GM23338 (cell line): ENCODE measurements at places on chromosomes 16 and 17.

DNA sequence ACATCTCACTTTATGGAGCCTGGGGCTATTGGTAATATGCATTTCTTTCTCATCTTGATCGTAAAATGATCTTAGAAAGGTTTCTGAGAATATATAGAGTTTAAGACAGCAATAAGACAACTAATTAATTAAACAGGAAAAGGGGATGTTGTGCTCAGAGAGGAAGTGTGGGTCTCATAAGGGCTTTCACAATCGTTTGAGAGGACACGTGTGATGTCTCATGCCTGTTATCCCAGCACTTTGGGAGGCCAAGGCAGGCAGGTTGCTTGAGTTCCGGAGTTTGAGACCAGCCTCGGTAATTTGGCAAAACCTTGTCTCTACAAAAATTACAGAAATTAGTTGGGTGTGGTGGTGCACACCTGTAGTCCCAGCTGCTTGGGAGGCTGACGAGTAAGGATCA, 295.6 kb downstream of the WWOX start:
- DNase-seq = no peak

DNA sequence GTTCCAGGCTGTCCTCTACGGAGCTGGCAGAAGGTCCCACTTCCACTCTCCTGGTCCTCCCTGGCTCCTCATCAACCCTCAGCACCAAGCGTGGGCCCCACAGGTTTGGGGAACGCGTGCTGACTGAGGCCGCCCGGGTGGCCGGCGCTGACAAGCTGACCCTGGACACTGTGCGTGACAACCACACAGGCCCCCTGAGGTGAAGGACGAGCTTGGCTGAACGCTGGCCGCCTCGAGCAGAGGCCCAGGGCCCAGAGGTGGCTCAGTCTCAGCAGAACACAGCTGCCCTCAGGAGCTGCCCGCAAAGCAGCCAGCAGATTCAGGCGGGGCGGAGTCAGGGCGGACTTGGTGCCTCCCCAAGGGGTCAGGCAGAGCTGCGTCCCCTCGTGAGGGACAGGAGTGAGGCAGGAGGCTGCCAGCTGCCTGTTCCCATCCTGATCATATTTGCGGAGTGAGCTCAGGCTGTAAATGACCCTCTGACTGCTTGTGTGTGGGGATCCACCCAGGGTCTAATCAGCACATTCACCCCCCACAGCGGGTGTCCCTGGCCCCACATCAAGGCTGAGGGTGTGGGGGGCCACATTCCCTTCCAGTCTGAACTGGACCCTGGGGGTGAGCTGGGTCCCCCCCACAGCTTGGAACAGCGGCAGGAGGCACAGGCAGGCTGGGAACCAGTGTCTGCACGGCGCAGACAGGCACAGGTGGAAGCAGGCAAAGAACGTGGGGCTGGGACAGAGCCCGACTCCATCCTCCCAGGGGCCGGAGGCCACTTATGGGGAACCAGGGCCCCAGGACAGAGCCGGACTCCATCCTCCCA, 105.1 kb upstream of the METRNL start:
- no peak for DNase-seq

GRCh38 chr16:77273-77806, 685 bp upstream of the MPG start:
- DNase-seq = peak; percentile 80

- DNase-seq = no peak
Observed at GRCh38 chr16:177394-177822, 928 bp downstream of the HBA1 start.

DNA sequence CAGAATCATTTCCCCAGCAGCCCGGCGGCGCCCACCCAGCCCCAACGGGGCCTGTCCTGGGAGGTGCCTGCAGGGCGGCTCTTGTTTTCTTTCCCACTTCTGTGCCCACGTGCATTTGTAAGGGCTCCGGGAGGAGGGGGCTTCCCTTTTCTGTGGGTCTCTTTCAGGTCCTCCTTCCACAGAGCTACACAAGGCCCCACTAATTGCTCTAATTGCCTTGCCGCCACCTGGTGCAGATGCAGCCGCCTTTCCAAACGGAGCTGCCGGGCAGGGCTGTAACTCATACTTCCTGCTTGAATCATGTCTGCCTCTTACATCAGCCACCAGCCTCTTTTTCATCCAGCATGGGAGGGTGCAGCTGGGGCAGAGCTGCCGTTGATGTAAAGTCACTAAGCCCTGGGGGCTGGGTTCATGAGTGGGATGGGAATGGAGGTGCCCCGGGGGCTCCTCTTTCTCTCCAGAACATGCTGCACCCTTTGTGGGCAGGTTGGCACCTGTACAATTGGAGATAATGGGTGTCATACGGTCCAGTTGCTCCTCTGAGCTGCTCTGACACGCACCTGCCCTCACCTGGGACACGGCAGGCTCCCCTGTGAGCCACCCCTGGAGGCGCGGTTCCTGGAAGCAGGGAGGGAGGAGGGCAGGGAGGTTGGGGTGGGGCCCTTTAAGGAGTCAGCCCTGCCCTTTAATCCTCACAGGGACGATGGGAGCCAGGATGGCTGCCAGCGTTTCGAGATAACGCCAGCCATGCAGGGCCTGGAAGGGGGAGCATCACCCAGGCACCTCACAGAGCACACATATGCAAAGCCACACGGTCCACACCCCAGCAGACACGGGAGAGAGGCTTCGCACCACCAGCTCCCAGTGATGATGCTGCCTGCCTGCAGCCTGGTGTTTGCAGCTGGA, 41.1 kb upstream of the KLHDC4 start:
- DNase-seq = no peak

DNA sequence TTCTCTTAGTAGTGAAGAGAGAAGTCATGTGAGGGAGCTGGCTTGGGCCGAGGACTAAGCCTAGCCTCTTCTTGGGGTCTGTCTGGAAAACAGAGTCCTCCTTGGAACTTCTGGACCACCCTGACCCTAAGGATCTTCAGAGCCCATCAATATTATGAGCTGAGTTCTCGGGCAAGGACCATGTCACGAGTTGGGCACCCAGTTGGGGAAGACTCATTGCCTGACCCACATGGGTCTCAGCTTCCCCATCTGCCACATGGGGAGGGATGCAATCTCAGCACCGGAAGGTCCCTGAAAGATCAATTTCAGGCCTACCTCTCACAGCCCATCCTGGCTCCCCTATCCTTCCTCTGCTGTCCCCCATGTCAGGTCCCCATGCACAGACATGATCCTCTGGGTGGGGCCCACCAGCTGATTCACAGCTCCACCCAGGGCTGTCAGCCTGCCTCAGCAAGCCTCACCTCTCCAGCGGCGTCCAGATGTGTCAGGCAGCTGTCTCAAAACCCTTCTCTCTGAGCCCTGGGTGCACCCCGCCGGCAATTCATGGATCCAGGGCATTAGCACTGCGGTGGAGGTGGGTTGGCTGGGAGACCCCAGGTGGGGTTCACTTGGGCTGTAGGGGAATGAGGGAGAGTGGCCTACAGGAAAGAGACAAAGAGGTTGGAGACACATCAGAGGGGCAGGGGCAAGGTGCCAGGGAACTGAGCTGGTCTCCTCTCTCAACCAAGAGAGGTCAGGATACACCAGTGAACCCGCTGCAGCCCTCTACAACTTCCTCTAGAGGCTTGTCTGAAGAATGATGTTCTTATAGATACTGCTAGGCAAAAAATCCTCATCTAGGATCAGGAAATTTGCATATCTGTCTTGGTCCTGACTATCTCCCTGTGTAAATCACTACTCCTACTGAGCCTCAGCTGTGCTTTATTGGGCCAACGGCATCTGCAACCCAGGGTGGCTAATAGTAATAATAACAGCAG, 1.8 kb downstream of the NLRP1 start:
- DNase-seq = no peak

DNA sequence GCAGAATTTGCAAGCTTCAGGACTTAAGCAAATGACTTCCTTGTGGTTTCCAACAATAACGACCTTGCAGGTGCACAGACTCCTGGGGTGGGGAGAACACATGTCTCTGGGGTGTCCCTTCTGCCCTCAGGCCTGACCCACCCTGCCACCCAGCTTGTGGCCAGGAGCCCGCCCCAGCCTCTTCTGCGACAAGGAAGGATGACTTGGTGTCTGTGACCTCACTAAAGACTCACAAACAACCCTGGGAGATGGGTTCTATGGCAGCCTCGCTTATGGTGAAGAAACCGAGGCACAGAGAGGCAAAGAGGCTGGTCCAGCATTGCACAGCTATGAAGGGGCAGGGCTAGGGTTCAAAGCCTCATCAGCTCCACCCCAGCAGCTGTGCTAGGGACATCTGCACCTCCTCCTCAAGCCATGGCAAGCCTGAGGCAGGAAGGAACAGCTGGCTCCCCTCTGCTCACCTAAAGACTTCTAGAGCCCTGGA, 2.6 kb downstream of the ATP2A3 start:
- no peak for DNase-seq

- no peak for DNase-seq
Observed at GRCh38 chr16:86584071-86584685, 5.8 kb downstream of the FOXL1 start.

GRCh38 chr17:81008140-81008539, 16.5 kb downstream of the CHMP6 start:
- no peak for DNase-seq

DNA sequence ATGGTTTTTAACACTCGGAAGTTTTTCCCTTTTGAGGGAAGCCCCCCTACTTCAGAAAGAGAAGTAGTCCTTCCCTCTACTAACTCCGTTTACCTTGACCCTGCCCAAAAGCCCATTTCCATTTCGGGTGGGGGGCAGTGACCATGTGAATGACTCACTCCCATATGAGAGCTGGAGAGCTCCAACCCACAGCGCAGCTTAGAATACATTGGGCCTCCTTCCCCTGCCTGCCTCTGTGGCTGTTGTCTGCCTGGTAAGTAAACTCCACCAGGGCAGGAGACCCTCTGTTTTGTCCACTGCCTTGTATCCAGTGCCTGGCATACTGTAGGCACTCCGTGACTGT, 985 bp downstream of the SGSM2 start:
- peak; percentile 49 for DNase-seq

GRCh38 chr16:82329504-82330192, 159.6 kb upstream of the MPHOSPH6 start:
- peak; percentile 21 for DNase-seq

GRCh38 chr16:83517398-83517797, 290.4 kb upstream of the HSBP1 start:
- peak; percentile 4 for DNase-seq

GRCh38 chr17:32114536-32114935, 27.8 kb upstream of the RHOT1 start:
- no peak for DNase-seq

- no peak for DNase-seq
Observed at GRCh38 chr16:57609541-57610401, 18.7 kb upstream of the ADGRG1 start.

GRCh38 chr17:80878876-80879722, 112.5 kb upstream of the CHMP6 start:
- no peak for DNase-seq

DNA sequence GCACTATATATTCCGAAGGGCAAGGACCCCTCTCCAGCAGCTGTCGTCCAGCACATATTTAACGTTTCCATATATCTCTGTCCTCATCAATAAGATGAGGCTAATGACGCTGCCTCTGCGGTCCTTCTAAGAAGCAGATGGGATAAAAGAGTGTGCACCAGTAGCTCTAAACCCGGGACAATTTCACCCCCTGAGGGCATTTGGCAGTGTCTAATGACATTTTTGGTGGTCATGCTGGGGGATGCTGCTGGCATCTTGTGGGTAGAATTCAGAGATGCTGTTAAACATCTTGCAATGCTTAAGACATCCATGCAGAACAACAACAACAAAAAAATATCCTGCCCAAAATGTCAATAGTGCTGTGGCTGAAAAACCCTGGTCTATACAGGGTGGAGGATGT, 372.9 kb downstream of the CDH13 start:
- no peak for DNase-seq

- DNase-seq = no peak
Observed at GRCh38 chr17:75069783-75070182, 18.0 kb upstream of the SLC16A5 start.

DNA sequence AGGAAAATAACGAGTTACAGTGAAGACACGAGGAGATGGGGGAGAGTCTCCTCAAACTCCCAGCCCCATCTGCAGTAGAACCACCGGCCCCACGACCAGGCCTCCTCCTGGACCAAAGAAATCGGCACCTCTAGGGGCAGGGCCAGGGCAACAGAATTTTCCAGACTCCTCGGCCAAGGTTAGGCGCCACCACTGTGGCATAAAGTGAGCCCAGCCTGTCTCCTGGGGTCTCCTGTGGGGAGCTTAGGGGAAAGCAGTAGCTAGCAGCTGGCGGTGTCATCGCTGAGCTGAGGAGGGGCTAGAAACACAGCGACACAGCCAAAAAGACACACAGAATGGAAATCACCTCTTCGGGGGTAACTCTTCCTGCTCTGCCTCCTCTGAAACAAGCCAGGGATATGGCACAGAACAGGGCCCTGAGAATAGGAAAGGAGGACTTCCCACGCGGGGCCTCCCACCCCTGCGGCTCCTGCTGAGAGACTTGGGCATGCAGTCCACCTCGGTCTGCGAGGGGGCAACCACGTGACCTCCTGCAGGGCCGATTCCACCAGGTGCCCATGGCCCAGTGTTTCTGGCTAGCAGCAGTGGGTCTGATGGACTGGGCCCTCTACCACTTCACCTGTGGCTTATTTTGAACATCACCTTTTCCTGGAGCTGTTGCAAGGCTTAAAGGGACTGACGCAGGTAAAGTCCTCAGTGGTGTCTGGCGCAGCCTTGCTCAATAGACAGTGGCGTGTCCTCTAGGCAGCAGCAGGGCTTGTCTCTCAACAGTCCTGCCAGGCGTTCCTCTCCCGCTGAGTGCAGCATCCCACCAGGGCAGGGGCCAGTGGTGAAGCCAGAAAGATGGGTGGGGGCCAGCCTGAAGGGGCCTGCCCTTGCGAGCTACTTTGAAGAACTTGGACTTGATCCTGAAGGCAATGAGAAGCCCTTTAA, 6.7 kb upstream of the GINS2 start:
- DNase-seq = no peak

DNA sequence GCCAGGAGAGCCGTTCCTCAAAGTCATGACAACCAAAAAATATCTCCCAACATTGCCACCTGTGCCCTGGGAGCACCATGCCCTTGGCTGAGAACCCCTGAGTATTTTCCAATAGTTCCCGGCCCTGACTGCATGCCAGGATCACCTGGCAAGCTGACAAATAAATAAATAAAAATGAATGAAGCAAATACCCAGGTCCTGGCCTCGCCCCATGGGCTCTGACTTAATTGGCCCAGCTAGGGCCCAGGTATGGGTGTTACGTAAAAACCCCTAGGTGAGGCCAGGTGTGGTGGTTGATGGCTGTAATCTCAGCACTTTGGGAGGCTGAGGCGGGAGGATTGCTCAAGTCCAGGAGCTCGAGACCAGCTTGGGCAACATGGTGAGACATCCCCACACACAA, 2.7 kb upstream of the C16orf74 start:
- no peak for DNase-seq

- no peak for DNase-seq
Observed at GRCh38 chr17:34222722-34223497, 32.2 kb upstream of the CCL2 start.

GRCh38 chr17:12737740-12738469, 51.4 kb upstream of the ARHGAP44 start:
- DNase-seq = no peak

- DNase-seq = peak; percentile 76
Observed at GRCh38 chr17:6455321-6455705, 11.1 kb downstream of the PIMREG start.
